ENCODE measurements at places on chromosomes 2 and 18. TPM values are rescaled to one million over a fixed set of nuclear protein-coding genes. Genes with fewer than 3 reads are reported as not detected.

GRCh38 chr18:76441668-76442412 is 53.2 kb downstream of the ZNF516 start:
- DNase-seq: no peak

- DNase-seq: no peak
Measured at GRCh38 chr18:68841301-68841700, 43.4 kb downstream of the CCDC102B start.

GRCh38 chr2:241701399-241702154 is at the start of gene ING5:
Gene ING5, plus strand, starts transcription at chr2:241702039. Its CDS starts 27 bp downstream, at chr2:241702066.
- peak; percentile 97 for DNase-seq

Gene OSBPL6
- total RNA-seq: 12.2 TPM

DNA sequence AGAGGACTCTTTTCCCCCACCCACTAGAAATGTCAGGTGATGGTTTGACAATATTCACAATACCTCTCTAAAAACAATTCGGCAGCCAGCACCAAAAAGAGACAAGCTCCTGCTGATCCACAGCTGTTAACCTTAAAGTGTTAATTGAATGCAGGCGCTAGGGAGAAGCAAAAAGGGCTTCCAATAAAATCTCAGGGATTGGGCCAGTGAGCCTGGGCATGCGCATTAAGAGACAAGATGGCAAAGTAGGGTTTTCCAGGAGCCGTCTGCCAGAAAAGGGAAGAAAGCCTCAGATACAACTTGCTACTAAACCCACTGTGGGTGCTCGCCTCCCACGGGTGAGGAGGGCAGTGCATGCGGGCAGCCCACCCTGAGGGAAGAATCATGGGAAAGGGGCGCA is 98.8 kb downstream of the HS6ST1 start:
- DNase-seq: no peak
